ENCODE measurements at places on chromosomes 6 and 20.

DNA sequence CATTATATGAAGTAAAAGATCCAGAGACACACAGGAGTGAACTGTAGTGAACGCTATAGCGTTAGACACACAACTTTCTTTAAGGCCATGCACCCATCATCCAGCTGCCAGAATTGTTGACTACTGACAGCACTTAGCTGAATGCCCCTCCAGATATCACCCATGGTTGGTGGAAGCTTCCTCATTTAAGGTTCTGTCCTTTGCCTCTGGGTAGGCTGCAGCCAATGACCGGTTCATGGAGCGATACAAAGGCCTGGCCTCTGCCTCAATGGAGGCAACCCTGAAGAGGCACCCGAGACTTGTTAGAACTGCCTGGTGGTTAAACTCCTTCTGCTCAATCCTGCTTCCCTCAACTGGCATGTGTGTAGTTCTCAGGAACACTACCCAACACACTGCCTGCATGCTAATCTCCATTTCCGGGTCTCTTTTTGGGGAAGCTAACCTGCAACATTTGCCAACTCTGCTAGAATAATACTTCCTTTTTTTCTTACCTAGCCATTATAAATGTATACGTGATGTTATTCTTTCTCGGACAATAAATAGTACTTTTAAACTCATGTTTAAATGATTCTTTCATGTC is 49.8 kb upstream of the THEMIS start:
- no peak for DNase-seq

GRCh38 chr6:42571611-42572342 is 7.9 kb downstream of the UBR2 start:
- DNase-seq = no peak

- no peak for DNase-seq
These were observed 626 bp upstream of the CDK5RAP1 start for GRCh38 chr20:33401921-33402369.

- DNase-seq = no peak
These were observed 527.8 kb downstream of the RFPL4B start for GRCh38 chr6:112874881-112875280.

DNA sequence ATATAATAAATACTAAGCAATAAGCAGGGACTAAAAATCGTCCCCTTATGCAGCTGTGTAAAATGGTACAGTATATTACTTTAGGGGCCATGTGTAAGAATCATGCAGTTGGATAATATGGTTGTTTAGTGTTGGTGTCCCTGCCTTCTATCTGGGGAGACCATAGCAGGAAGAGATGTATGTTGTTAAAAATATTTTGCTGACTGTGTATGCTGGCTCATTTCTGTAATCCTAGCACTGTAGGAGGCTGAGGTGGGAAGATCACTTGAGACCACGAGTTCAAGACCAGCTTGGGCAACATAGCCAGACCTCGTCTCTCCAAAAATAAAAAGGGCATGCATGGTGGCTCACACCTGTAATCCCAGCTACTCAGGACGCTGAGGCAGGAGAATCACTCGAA is 5.6 kb downstream of the PANK2 start:
- no peak for DNase-seq

DNA sequence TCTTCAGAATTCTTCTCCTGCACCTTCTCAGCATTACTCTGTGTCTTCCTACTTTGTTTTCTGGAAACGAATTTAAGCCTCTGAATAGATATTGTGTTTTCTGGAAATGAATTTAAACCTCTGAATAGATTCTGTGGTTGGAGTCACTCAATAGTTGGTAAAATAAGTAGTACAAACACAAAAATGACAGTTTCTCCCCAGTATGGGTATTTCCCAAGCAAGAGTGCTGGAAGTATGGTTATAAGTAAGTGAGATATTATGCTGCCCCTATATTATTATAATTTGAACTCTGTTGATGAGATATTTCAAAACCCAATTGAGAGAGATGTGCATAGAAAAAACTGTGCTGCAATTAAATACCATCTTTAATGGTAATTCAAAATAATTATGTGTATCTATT is 94.9 kb downstream of the TINAG start:
- no peak for DNase-seq

GRCh38 chr20:36177716-36178115 is 23.2 kb downstream of the EPB41L1 start:
- DNase-seq = no peak

GRCh38 chr6:34196116-34196832 is 40.4 kb upstream of the HMGA1 start:
- peak; percentile 74 for DNase-seq

- no peak for DNase-seq
These were observed 68.5 kb downstream of the CNKSR3 start for GRCh38 chr6:154441995-154442310.

GRCh38 chr6:3415082-3415453 is 41.8 kb downstream of the SLC22A23 start:
- no peak for DNase-seq

- DNase-seq = no peak
These were observed 146.2 kb downstream of the COL21A1 start for GRCh38 chr6:56101141-56101553.

DNA sequence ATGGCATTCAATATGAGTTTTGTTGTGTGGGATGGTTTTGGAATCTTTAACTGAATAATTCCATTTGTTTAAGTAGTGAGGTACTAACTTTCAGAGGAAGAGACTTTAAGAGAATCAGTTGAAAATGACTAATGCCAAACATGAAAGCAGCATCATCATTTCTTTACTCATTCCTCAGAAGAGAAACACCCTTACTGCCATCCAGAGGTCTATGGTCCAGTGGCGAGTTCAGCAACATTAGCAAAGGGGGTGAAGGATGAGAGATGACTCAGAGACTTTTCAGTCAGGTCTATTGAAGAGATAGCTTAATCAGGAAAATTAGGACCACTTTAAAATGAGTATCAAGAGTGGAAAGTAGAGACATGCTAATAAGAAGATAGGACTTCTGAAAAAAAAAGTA is 118.8 kb downstream of the COL19A1 start:
- no peak for DNase-seq

- no peak for DNase-seq
These were observed 29.4 kb upstream of the BCKDHB start for GRCh38 chr6:80077067-80077466.

GRCh38 chr6:145845557-145845956 is 31.0 kb upstream of the FBXO30 start:
- no peak for DNase-seq

Data from stimulated activated CD4-positive, alpha-beta T cell treated with anti-CD3 and anti-CD28 coated beads, Interleukin-15, amount 100 ng/mL, for 48 hours (primary cell).